Liver (tissue), 10 donors: ENCODE measurements at places on chromosomes 7 and 10. TPM values are rescaled to one million over a fixed set of nuclear protein-coding genes. Genes with fewer than 3 reads are reported as not detected.

GRCh38 chr7:31121601-31122000, 69.5 kb downstream of the ADCYAP1R1 start:
- no peak for DNase-seq

GRCh38 chr10:118968060-118968459, 61.5 kb upstream of the NANOS1 start:
- DNase-seq, result no peak

Gene ZNF138
- total RNA-seq, result 3.6 TPM

DNA sequence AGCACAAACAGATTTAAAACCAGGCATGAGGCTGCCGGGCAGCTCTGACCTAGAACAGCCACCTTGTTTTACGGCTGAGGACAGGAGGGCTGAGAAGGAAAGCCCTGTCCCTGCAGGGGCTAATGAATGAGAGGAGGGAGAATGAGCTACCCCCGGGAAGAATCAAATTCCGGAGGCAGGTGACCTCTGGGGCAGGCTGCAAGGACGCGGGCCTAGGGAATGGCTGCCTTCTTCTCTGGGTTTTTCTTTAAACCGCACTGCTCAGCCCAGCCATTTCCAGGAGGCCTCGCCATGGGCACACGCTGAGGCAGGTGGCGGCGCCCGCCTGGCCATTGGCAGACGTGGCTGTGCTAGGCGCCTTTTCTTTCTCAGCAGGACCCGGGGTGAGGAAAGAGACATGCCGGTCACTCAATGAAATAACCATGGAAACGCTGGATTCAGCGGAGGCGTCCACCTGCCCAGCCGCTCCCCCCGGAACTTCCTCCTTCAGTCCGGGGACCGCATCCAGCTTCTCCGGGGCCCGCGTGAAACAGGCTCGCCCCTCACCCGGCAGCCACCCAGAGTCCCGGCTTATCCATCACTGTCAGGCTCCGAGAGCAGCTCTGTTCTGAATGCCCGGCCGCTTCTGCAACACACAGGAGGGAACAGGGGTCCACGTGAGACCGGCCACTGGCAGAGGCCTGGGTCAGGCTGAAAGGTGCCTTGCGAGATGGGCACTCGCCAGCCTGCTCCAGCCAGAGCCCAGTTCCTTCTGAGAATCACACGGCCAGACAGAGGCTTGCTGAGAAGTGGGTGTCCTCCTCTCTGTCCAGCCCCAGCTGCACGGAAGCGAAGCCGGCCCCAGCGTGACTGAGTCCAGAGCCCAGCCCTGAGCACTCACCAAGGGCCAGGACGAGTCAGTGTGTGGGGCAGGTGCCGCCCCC, 82.1 kb downstream of the PDGFA start:
- no peak for DNase-seq

Gene WDFY4
- total RNA-seq, result 7.1 TPM

Gene FOXL3
- total RNA-seq, result not detected

GRCh38 chr10:33260403-33261149, 73.9 kb downstream of the NRP1 start:
- no peak for DNase-seq

GRCh38 chr10:70523057-70523456, 44.5 kb downstream of the PALD1 start:
- no peak for DNase-seq

Gene ANKRD22
- 1.0 TPM for total RNA-seq

DNA sequence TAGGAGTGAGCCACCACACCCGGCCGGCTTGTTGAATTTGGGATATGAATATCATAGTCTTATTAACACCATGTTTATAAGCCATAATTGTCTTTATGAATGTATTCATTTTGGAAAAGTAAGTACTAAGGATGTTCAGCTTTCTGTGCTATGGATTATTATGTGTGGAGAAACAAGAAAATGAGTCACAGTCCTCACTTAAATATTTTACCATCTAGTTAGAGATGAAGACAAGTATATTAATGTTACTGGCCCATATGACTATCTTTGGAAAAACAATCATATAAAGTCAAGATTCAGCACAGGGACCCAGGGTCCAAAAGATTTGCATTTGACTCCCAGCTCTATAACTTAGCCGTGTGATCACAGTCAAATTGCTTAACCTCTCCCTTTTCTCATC, 9.8 kb upstream of the TOMM7 start:
- no peak for DNase-seq

GRCh38 chr10:132136689-132137088, 50.1 kb upstream of the DPYSL4 start:
- no peak for DNase-seq

DNA sequence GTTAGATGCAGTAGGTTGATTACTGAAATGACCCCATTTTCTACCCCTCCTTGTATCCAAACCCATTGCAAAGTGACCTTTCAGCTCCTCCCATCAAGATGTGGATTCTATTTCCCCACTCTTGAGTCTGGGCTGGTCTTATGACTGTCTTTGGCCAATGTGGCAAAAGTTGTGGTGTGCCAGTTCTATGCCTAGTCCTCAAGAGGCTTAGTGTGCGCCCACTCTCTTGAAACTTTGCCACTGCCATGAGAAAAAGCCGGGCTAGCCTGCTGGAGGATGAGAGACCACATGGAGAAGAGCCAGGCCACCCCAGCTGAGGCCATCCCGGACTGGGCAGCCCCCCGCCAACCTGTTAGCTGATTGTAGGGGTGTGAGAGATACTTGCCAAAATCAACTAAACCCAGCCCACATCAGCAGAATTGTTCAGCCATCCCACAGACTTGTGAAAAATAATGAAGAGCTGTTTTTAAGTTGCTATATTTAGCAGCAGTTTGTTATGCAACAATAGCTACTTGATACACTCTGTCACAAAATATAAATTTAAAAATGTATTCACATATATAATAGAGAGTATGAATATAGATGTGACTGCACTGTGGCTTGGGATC, 131.0 kb upstream of the PALS2 start:
- no peak for DNase-seq

DNA sequence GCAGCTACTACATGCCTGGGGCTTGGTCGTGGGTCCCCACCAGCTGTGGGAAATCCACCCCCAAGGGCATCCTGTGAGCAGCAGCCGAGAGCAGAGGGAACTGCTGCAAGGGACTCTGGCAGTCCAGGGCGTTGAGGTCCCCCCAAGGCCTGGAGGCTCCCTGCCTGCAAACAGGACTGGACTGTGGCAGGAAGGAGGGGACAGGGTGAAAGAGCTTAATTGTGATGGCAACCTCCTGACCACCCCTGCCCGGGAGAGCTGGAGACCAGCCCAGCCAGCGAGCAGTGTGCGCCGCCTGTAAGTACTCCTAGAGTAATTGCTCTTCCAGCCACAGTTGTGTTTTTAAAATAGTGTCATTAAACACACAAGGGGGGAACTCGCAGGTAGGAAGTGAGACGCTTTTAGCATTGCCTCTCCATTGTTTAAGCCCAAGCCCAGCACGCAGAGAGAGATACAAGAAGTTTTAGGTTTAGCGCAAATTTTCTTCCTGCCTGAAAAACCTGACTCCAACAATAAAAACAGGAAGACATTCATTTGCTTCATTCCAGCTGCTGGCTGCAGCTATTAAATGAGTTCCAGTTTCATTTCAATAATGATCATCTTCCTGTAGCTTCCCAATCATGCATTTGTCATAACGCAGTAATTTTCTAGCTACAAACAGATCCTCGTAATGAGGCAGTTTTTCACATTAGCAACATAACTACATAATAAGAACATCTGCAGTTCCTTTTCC, 111.1 kb downstream of the EBF3 start:
- DNase-seq, result no peak

Gene INSYN2A
- not detected for total RNA-seq

Gene ATOH7
- total RNA-seq, result not detected

GRCh38 chr7:30390736-30391636, 87.6 kb downstream of the NOD1 start:
- no peak for DNase-seq

Gene SPDYE8
- total RNA-seq, result not detected
